ENCODE measurements at places on chromosomes 6 and 20. TPM values are rescaled to one million over a fixed set of nuclear protein-coding genes. Genes with fewer than 3 reads are reported as not detected.

- no peak for DNase-seq
Measured at GRCh38 chr6:166228839-166229528, 61.3 kb upstream of the TBXT start.

DNA sequence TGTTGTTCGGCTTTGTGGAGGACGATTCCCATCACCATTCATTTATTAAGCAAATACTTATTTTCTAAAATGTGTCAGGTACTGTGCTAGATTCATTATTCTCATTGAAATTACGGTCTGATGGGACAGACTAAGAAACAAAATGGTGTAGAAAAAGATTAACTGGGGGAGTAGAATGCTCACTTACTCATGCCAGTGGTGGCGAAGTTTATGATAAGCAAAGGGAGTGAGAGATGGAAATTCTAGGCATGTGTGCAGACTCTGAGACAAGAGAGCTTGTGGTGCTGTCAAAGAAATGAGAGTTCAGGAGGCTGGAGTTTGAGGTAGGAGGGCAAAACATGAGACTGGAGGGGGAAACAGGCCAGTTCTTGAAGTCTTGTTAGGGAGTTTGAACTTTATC lies 896 bp downstream of the RPP21 start:
- DNase-seq, result no peak

DNA sequence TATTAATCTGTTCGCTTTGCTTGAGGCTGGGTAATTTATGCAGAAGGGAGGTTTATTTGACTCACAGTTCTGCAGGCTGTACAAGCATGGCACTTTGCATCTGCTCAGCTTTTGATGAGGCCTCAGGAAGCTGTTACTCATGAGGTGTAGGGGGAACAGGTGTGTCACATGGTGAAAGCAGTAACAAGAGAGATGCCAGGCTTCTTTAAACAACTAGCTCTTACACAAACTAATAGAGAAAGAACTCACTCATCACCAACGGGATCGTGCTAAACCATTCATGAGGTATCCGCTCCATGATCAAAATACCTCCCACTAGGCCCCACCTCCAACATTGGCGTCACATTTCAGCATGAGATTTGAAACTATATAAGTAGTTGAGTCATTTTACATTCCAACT lies 34.4 kb upstream of the GCLC start:
- no peak for DNase-seq

GRCh38 chr20:400128-400453 lies 8.0 kb upstream of the RBCK1 start:
- no peak for DNase-seq

The EPB41L1 gene
- 14.3 TPM for total RNA-seq

- no peak for DNase-seq
Measured at GRCh38 chr6:63581355-63582013, 9.2 kb downstream of the LOC128125822 start.

DNA sequence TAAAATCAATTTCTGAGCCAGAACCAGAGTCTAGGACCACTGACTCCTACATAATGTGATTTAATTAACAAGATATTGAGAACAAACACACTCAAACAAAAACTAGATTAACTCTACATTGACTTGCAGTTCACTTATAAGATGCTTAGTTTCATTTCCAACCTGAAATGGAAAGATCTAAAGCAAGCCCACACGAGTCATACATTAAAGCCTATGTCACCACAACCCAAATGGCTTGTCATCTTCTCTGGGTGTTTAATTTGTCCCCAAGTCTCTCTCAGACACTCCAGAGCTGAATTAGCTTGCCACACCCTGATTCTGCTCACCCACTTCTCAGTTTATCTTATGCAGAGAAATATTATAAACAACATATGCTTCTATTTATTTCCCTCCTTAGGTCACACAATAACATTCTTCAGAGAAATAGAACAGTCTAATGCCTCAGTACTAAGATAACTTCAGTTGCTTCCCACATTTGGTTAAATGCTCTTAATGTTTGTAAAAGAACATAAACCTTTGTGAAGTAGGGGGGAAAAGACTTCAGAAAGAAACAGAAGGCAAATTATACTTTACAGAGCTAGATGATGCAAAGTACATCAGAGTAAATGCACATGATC lies 8.8 kb upstream of the FBXO30 start:
- DNase-seq, result no peak

DNA sequence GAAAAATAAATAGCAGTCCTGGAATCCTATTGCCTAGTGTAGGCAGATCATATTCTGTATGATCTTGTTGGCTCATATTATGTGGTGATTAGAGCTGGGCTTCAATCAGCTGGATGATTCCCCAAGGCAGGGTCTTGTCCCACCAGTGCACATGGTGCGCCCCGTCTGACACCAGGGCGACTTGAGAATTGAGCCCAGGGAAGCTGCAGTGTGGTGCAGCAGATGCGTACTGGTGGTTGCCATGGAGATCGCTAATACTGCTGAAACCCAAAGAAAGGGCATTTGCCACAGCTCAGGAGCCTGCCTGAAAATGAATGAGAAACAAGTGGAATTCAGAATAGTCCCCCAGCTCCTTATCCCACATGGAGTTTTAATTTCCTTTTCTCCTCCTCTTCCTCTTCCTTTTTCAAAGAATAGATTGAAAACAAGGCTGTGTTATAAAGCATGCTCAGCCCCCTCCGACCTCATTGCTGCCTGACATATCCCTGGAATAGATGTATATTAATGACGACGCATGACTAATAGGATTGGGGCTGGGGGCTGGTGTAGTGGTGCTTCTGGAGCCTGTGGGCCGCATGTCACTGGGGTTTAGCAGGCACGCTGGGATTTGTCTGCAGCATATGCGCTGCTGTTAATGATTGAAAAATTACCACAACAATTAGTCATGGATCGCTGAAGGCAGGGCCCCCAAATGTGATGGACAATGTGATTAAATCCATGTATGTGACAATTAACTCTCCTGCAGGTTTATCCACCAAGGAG lies 210.5 kb downstream of the FARS2 start:
- DNase-seq, result peak; percentile 42

GRCh38 chr20:22403632-22404361 lies 180.6 kb downstream of the FOXA2 start:
- DNase-seq, result no peak

The SLC44A4 gene
- total RNA-seq, result not detected

DNA sequence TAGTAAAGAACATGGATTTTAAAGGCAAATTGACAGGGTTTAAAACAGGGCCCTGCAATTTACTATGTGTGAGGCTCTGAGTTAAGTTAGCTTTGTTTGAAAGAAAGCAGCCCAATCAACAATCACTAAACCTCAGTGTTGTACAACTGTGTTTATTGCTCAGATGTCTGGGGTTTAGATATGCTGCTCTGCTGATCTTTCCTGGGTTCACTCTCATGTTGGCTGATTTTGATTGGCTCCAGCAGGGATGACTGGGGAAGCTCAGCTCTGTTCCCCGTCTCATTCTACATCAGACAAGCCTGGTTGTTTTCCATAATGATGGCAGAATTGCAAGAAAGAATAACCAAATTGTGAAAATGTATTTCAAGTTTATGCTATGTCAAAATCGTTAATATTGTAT lies 10.9 kb downstream of the C6orf58 start:
- DNase-seq, result no peak

DNA sequence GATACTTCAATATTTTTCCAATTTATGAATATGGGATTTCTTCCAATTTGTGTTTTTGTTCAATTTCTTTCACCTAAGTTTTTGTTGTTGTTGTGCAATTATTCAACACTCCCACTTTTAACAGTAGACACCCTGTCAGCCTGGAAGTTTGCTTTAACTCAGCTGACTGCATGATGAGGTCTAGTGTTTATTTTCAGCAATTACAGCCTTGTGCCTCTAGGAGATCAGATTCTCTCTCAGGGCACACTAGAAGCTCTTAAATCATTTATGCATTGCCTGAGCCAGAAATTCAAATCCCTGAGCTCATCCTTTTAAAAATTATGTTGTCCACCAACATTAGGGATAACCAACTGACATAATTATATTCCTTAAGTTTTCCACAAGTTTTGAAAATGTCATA lies 85.7 kb downstream of the MRAP2 start:
- DNase-seq, result no peak

GRCh38 chr20:38843346-38843745 lies 37.8 kb downstream of the PPP1R16B start:
- no peak for DNase-seq

GRCh38 chr6:1884313-1884712 lies 274.6 kb downstream of the FOXC1 start:
- no peak for DNase-seq

The VSX1 gene
- not detected for total RNA-seq

The TXLNB gene
- 0.40 TPM for total RNA-seq

DNA sequence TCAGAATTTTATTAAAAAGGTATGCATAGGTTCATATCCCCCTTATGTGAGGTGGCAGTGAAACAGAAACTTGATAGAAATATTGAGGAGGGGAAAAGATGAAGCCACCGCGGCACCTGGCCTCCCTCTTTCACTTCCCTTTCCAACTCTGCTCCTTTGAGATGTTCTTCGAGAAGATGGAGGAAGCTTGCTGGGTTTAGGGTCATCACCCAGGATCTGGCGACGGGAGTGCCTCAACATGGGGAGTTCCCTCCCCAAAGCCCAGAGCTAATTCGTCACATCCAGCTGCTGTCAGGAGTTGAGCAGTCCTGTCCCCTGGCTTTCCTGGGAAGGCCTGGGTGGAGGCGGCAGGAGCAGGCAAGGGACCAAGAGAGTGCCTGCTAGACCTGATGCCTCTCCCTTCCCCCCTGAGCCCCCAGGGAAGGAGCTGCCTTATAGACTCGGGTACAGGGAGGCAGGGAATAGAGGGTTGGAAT lies 29.1 kb downstream of the RREB1 start:
- DNase-seq, result no peak

DNA sequence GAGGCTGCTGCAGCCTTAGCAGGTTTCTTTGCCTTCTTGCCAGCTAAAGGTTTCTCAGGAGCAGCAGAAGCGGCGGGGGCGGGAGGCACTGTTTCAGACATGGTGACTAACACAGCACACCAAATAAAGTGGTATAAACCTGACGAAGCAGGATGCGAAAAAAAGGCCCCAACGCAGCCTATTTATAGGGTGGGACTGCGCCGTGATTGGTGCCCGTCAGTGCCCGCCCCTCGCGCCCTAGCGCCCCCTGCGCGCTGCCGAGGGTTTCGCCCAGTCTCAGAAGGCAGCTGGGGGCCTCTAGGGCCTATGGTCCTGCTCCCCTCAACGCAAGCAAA lies 55.0 kb downstream of the TRIM38 start:
- peak; percentile 86 for DNase-seq

- DNase-seq, result no peak
Measured at GRCh38 chr6:100283285-100283684, 181.4 kb downstream of the SIM1 start.

GRCh38 chr6:54618572-54618971 lies 228.0 kb upstream of the FAM83B start:
- DNase-seq, result no peak

- DNase-seq, result no peak
Measured at GRCh38 chr20:7585126-7585679, 355.1 kb downstream of the HAO1 start.

- no peak for DNase-seq
Measured at GRCh38 chr20:54212226-54212625, 4.3 kb downstream of the PFDN4 start.

The HLA-DQB2 gene
- total RNA-seq, result not detected

The ECT2L gene
- total RNA-seq, result not detected

The KCNK16 gene
- not detected for total RNA-seq

GRCh38 chr6:26394289-26394688 lies 7.8 kb upstream of the BTN3A1 start:
- peak; percentile 58 for DNase-seq

DNA sequence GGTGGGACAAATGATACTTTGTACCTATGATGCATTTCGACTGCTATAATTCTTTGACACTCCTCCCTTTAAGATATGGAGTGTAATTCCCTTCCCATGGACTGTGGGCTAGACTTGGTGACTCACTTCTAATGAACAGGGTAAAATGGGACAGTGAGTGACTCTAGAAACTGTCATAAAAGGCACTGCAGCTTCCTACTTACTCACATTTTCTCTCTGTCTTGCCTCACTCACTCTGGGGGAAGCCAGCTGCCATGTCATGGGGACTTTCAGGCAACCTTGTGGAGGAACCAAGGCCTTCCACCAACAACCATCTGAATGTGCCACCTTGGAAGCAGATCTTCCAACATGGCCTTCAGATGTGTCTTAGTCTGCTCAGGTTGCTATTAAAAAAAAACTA lies 12.9 kb upstream of the GFOD1 start:
- no peak for DNase-seq

DNA sequence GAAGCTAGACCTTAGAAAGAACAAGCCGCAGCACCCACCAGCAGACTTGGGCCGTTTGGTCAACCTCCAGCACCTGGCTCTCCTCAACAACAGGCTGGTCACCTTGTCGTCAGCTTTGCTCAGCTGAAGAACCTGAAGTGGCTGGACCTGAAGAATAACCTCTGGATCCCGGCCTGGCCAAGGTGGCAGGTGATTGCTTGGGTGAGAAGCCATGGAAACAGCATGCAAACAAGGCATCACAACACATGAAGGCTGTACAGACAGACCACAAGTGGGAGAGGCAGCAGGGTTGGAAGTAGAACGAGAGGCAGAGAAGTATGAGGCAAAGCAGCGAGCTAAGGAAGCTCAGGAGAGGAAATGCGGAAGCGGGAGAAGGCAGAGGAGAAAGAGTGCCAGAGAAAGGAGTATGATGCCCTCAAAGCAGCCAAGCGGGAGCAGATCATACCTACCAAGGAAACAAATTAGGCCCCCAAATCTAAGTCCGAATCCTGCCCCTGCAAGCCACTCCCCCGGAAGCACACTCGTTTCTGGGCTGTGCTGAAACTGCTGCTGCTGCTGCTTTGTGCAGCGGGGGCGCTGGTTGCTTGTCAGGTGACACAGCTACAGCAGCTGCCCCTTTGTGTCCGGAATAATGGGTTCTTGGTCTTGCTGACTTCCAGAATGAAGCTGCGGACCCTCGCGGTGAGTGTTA lies 121.6 kb upstream of the LGSN start:
- no peak for DNase-seq

- no peak for DNase-seq
Measured at GRCh38 chr6:69311888-69312287, 484.9 kb downstream of the LMBRD1 start.

The PPP1R3G gene
- 1.6 TPM for total RNA-seq

DNA sequence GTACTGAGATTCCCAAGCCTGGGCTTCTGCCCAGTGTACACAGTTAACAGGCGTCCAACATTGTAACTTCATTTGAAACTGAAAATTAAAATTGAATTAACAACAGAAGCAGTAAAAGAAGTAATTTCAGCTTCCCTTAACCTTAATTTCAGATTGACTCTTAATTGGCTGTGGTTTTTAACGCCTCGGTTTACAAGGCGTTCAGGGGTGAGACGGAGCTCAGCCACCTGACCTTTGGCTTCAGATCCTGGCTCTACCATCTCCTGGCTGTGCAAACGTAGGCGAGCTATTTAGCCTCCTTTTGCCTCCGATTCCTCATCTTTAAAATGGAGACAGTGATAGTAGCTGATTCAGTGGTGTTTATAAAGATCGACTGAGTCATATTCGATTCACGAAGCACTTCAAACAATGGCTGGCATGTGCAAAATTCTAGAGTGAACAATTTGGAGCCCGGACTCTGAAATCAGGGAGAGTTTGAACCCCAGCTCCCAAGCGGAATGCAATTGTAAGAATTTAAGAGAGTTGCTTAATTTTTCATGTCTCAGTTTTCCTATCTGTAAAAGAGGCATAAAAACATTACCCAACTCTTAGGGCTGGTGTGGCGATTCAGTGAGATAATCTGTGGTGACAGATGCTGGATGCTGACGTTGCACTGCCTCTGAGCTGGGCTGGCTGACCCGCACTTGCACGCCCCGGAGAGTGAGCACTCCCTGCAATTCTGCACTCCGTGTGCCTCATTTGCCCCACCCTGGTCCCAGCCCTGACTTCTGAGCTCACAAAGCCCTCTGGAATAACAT lies 23.5 kb upstream of the OCSTAMP start:
- DNase-seq, result peak; percentile 19

The HLA-DQB1 gene
- not detected for total RNA-seq

GRCh38 chr6:158818581-158819212 lies 471 bp downstream of the EZR start:
- DNase-seq, result peak; percentile 68

The NRN1 gene
- 28.1 TPM for total RNA-seq
